T-helper 2 cell (primary cell): ENCODE measurements at places on chromosomes 16 and 17.

DNA sequence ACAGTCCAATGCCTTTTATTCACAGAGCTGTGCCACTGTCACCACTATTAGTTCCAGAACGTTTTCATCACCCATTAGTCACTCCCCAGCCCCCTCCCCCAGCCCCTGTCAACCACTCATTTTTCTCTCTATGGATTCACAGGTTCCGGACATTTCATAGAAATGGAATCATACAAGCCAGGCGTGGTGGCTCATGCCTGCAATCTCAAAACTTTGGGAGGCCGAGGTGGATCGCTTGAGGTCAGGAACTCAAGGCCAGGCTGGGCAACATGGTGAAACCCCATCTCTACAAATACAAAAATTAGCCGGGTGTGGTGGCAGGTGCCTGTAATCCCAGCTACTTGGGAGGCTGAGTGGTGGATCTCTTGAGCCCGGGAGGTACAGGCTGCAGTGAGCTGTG is 759 bp upstream of the PAM16 start:
- no peak for DNase-seq

- no peak for DNase-seq
These were observed 106.1 kb downstream of the WWOX start for GRCh38 chr16:78205506-78205905.

DNA sequence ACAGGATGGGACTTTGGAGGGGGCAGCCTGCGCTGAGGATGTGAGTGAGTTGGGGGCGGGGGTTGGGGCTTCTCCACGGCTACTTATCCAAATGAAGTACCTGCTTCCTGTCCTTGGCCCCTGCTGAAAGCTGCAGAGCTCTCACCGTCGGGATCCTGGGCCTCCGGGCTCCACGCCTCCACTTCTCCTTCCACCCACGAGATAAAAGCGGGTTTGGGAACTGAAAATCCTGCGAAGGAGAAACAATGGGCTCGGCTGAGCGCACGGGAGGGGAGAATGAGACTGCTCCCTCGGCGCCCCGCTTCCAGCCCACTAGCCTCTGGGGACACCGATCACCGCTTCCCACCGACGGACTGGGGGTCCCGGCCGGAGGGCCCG is 486 bp downstream of the ZNF785 start:
- DNase-seq, result no peak

DNA sequence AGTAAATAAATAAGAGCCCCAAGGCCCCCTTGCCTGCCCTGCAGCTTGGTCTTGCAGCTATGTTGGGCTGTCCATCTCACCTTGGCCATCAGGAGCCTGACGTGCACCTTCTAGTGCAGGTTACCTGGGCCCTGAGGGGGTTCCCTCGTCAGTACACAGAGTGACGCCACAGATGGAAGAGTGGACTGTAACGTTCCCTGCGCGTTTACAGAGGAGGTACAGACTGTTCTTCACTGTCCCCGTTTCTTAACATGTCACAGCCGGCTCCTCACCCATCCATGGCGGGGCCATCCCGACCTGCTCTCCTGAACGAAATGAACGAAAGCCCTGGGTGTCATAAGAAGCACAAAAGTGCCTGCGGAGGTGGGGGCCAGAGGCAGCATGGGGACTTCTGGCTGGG is 15.9 kb upstream of the FASN start:
- DNase-seq, result no peak

DNA sequence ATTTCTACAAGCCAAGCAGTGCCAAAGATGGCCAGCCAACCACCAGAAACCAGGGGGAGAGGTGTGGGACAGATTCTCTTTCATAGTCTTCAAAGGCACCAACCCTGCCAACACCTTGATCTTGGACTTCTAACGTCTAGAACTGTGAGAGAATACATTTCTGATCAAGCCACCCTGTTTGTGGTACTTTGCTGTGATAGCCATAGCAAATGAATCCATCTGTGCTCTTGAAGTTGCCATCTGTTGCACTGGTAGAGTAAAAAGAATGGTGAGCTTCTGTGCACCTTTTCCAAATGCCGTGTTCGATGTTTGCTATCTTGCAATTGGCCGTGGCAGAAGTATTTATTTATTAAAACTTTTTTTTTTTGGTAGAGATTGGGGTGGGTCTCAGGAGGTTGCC is 16.7 kb upstream of the ADGRG1 start:
- DNase-seq, result no peak

DNA sequence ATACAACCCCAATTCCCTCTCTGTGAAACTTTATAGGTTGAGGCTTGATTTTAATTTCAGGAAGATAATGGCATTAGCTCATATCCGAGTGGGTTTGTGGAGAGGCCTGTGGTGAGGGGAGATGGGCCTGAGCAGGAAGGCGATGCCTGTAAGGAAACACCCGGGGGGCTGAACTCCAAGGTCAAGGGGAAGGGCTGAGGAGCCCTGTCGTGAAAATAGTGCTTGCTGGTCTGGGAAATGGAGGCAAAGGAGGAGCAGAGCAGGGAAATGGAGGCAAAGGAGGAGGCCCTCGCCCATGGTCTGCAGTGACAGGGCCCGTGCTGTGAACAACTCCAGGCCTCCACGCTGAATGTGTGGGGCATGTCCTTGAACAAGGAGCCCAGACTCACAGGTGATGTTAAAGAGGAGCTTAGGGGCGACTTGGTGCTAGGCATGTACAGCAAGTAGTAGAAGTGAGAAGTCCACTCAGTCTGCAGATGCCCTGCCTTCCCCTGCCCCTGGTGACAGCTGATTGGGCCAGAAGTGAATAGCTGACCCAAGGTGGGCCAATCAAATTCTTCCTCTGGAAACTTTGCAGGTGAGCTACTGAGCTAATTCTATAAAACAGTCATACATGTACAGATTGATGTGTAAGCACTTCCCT is 38.1 kb downstream of the MRPS23 start:
- no peak for DNase-seq

DNA sequence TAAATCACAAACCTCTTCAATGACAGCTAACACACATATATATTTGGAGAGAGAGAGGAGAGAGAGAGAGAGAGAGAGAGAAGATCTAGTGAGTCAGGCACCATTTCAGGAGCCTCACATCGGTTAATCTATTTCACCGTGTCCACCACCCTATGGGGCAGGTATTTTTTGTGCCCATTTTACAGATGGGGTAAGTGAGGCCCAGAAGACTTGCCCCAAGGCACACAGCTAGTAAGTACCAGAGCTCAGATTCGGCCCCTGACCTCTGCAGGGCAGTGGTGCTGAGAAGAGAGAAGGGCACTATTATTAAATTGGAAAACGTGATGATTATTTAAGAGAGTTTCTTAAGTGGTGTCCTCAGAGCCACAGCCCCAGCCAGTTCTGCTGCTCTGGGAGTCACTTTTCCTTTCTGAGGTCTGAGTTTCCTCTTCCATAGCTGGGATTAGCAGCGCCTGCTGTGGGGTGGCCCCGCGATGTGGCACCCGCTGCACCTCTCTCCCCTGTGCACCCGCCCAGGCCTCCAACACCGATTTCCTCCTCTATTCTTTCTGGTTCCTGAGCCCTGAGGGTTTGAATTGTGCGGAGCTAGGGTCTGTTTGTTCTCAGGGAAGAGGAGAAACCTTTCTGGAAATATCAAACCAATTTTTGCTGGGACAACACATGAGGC is 303.9 kb downstream of the IRF8 start:
- no peak for DNase-seq

GRCh38 chr16:19696328-19696727 is 21.7 kb downstream of the KNOP1 start:
- peak; percentile 19 for DNase-seq

DNA sequence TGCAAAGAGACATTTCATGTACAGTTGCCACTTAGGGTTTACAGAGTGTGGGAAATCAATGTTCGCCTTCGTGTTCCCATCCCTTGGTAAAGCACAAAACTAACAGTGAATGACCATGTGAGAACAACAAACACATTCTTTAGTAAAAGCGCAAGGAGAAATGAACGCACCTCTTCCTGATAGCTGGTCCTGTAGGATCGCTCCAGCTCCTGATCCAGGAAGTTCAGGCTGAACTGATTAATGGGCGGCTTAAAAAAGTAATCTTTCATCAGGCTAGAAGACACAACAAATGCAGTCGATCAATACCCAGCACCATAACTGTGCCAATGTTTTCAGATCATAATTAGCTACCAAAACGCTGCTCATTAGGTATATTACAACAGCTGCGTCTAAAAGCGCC is 108.3 kb upstream of the CREBBP start:
- no peak for DNase-seq

DNA sequence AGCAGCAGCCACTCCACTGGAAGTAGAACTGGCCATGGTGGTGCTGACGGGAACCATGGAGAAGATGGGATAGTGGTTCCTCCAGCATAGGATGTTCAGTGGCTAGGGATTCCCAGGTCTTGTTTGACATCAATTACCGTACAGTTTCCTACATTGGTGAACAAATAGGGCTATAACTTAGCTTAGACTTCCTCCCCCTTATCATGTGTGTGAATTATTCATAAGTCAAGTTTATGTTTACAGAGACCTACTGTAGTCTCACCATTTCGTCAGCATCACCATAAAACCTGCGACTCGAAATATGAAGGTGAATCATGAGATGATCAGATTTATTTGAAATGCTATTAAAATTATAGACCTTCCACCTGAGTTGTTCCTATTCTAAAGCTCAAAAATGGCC is 1.2 kb downstream of the KRTAP2-3 start:
- no peak for DNase-seq

DNA sequence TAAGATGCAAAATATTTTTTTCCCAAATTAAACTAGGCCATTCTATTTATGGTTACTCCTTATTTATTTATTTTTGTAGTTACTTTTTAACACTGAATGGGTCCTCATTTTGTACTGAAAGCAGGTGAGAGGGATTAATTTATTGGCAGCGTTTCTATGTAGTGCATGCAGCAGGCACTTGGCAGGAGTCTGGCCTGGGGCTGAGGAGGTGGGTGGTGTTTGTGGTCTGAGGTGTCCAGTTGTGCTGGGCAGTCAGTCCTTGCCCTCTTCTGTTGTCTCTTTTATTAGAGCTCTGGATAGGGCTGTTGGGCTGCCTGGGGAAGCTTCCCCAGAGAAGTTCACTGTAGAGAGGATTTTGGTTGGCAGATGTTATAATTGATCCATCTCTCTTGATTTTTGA is 12.7 kb downstream of the SEC14L1 start:
- DNase-seq, result no peak

- no peak for DNase-seq
These were observed 307.6 kb downstream of the ZFHX3 start for GRCh38 chr16:72740347-72740746.

- DNase-seq, result no peak
These were observed 37.4 kb downstream of the SOCS1 start for GRCh38 chr16:11218604-11218962.

GRCh38 chr17:4764595-4764994 is 7.1 kb upstream of the TM4SF5 start:
- DNase-seq, result no peak

GRCh38 chr16:81599034-81599744 is 154.6 kb downstream of the CMIP start:
- DNase-seq, result no peak

DNA sequence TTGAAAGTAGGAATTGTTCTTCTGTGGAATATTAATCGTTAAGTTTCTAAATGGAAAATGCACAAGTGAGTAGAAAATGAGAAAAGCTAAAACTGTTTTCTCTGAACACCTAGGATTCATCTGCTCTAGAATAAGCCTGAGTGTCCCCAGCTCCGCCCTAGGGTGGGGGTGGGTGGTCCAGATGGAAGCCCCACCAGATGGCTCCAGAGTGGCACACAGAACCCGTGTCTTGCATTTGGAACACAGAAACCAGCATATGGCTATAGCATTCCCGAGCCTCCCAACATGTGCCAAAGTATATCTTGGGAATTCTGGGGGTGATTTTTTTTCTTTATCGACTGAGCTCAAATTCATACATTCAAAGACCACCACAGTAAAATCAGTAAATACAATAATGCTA is 517.7 kb upstream of the PSMD7 start:
- no peak for DNase-seq

- DNase-seq, result no peak
These were observed 47.6 kb downstream of the SEC14L1 start for GRCh38 chr17:77188084-77189066.

DNA sequence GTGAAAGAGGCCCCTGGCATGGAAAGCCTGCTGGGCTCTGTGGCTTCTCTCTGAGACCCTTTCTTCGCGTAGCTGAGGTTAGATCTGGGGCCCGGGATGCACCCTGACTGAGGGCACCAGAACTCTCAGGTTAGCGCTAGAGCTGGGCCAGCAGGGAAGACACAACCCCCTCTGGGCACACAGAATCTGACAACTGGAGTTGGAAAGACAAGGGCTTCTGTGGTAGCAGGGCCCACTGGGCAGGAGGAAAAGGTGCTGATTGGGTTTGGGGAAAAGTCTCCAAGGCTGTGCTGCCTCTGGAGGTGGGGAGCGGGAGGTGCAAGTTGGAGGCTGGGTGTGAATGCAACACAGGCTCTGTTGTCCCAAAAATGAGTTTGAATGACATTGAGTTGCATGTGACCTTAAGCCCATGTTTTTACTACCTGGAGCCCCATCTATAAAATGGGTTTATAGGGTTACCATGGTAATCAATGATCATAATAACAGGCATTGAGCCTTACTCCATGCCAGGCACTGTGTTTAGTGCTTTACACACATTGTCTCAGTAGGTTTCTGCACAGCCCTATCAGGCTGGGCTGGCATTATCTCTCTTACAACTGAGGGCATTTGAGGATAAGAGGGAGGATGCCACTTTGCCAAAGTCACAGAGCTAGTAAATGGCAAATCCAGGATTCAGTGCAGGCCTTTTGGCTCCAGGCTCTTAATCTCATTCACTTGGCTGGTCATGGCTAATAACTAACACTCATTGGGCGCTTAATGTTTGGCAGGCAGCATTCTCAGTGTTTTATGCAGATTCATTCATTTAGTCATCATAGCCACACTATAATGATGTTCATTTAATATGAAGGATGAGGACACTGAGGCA is 9.5 kb upstream of the IGFBP4 start:
- DNase-seq, result no peak

GRCh38 chr16:82059161-82059982 is 24.3 kb downstream of the HSD17B2 start:
- DNase-seq, result no peak

DNA sequence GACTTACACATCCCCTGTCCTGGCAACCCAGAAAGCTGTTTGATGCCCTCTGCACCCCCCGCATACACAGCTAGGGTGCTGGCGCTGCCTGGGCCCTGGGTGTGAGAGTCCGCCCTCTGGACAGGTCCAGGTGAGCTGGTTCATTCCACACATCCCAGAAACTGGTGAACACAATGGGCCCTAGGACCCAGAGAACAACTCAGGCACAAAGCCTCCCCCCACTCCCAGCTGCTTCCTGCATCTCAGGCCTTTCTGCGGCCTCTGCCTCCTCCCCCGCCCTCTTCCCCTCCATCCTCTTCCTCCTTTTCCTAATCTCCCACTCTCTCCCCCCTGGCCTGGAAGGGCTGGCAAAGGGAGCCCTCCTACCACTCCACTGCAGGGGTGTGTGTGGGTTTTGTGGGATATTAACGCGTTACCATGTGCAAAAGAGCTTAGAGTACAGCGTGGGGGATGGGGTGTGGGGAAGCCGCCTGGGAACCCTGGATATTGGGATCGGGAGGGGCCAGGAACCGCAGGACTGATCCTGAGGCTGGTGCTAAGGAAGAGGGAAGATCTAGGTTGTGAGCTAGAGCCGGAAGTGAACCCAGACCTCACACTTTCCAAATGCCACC is 1.6 kb upstream of the PPP1R9B start:
- DNase-seq, result no peak
